Stimulated activated CD8-positive, alpha-beta memory T cell treated with anti-CD3 and anti-CD28 coated beads, Interleukin-15, amount 100 ng/mL, for 24 hours (primary cell): ENCODE measurements at places on chromosomes 5 and 9.

GRCh38 chr5:134506054-134507039, 19.1 kb upstream of the JADE2 start:
- DNase-seq, result no peak

DNA sequence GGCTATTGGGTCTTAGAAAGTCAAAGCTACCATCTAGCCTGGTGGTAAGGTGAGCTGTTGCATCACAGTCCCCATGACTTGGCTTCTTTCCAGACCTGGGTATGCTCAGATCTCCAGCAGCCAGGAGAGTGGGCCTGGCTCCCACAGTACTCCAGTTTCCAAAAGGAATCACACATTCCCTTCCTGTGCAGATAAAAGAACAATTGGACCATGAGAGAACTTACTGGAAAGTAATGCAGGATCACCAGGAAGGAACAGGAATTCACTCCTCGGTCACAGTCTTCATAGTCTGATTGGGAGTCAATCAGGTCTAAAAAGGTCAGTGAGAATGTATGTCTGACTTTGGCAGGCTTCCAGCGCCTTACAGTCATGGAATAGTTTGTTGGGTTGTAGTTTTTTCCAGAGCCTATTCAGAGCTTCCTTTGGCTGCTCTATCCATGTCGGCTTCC, 47.8 kb upstream of the CD180 start:
- DNase-seq, result no peak

DNA sequence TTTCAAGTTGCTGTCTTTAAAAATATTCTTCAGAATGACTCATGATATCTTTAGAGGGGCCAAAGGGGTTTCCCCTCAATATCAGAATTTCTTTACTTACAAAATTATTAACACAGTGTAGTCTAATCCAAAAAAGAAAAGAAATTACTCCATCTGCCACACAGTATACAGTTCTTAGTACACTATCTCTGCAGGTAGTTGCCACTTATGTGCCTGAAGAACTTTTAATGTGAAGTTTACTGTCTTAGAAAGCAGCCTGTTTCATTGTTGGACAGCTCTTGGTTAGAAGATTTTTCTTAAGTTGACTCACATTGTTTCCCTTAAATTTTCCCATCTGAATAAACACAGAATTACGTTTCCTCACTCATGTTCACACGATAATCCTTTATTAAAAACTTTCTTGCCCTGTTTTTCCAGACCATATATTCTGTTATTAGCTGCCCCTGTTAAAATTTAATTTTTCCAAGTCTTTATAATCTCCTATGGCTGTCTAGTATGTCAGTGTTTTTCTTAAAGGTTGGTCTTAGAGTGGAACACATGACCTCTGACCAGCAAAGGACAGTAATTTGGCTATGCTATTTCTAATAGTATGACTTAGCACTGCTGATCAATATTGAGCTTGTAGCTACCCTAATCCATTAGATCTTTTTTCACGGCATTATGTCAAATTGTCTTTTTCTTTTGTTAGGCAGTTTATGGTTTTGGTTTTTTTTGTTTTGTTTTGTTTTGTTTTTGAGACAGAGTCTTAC, 21.8 kb upstream of the FKTN start:
- DNase-seq, result no peak

- DNase-seq, result no peak
Observed at GRCh38 chr5:138978080-138978479, 102.9 kb upstream of the LRRTM2 start.

DNA sequence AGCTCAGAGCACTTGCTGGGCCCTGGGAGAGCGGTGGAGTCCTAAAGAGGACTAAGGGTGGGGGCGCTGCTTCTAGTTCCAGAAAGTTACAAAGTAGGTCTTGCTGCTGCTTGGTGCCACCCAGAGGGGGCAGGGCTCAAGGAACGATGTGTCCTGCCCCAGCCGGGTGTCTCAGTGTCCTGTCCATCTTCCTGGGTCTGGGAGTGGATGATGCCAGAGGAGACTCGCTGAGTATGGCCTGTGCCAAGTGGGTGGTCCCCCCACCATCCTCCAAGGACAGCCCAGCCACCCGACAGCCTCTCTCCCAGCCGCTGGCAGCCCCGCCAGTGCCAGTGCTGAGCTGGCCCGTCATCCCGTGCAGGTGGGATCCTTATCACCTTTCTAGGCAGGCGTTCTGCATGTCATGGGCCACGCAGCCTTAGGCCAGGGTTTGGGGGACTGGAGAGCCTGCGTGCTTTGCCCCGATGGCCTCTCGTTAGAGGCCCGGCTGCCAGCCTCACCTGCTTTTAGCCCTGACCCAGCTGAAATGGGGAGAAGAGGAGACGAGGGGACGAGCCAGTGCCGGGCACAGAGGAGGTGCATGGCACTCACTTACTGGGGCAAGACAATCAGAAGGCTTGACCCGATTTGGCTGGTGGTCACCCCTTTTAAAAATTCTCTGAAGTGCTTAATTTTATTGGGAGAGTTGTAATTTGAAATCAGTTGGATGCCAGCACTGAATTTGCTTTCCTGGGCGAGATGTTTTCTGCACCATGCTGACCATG, 5.6 kb downstream of the WNK2 start:
- no peak for DNase-seq

GRCh38 chr9:7237473-7238246, 479.9 kb downstream of the KDM4C start:
- DNase-seq, result no peak
